Sigmoid colon (tissue), 7 donors: ENCODE measurements at places on chromosomes 16 and 17. TPM values are rescaled to one million over a fixed set of nuclear protein-coding genes. Genes with fewer than 3 reads are reported as not detected.
A peak's percentile ranks its signal among the peaks of the same experiment; 100 is the strongest.

The PRR35 gene
- total RNA-seq, result not detected

DNA sequence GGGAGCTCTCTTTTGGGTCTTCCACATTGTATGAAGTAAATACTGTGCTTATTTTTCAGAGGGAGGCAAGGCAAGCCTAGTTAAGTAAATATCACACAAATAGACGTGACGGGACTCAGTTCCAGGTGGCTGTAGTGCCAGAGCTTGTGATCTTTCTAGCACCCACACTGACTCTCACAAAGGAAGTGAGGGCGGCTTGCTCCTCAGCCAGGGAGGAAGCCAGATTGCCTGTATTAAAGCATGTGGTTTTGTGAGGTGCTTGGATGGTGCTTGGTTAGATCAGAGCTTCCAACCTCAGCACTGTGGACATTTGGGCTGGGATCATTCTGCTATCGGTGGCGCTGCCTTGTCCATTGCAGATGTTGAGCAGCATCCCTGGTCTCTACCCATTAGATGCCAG, 80.1 kb downstream of the VAT1L start:
- no peaks in the 10 kb centered on the region for H3K36me3 ChIP-seq
- no peak for DNase-seq

The PKMYT1 gene
- 0.95 TPM for total RNA-seq

- peaks cover 22% of the 10 kb centered on the region for H3K4me1 ChIP-seq
- no peak overlapping the region for H3K4me3 ChIP-seq
- no peaks in the 10 kb centered on the region for H3K27me3 ChIP-seq
- H3K36me3 ChIP-seq, result peaks cover 29% of the 10 kb centered on the region
- H3K27ac ChIP-seq, result peak overlapping the region; percentile 2
- DNase-seq, result peak; percentile 84
Measured at GRCh38 chr16:89289428-89290395, 72.2 kb downstream of the ZNF778 start.

- no peak overlapping the region for H3K4me3 ChIP-seq
- no peak for DNase-seq
- no peaks in the 10 kb centered on the region for H3K27me3 ChIP-seq
- H3K27ac ChIP-seq, result no peak overlapping the region
- H3K4me1 ChIP-seq, result no peaks in the 10 kb centered on the region
Measured at GRCh38 chr16:25217112-25217511, 365 bp downstream of the AQP8 start.

DNA sequence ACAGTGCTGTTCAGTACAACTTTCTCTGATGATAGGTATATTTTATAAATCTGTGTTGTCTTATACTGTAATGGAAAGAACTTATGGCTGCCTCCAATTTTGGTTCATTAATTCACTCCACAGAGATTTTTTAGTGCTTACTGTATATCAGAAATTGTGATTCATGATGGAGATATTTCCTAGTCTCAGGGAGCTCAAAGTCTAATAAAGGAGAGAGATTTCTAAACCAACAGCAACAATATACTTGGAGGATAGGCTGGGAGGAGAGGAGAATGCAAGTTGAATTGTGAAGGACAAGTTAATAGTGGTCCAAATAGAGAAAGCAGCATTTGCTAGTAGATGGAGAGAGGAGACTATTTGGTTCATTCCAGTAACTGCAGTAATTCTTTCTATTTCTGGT, 63.5 kb downstream of the TANC2 start:
- H3K4me1 ChIP-seq, result no peaks in the 10 kb centered on the region
- H3K36me3 ChIP-seq, result no peaks in the 10 kb centered on the region
- no peak overlapping the region for H3K27ac ChIP-seq
- no peaks in the 10 kb centered on the region for H3K27me3 ChIP-seq
- DNase-seq, result no peak

- peaks cover 31% of the 10 kb centered on the region for H3K4me1 ChIP-seq
- no peak overlapping the region for H3K27ac ChIP-seq
- H3K4me3 ChIP-seq, result no peak overlapping the region
- H3K36me3 ChIP-seq, result no peaks in the 10 kb centered on the region
Measured at GRCh38 chr17:76542566-76542971, 2.7 kb downstream of the PRCD start.

GRCh38 chr17:61161615-61162134, 238.0 kb upstream of the TBX2 start:
- H3K27ac ChIP-seq, result no peak overlapping the region
- no peak for DNase-seq
- H3K4me1 ChIP-seq, result no peaks in the 10 kb centered on the region

GRCh38 chr16:8908810-8909468, 26.8 kb downstream of the LITAFD start:
- H3K27me3 ChIP-seq, result no peaks in the 10 kb centered on the region
- no peak overlapping the region for H3K27ac ChIP-seq
- no peaks in the 10 kb centered on the region for H3K4me1 ChIP-seq
- H3K36me3 ChIP-seq, result peaks cover 71% of the 10 kb centered on the region
- no peak overlapping the region for H3K4me3 ChIP-seq

GRCh38 chr16:57725554-57725953, 10.0 kb upstream of the KATNB1 start:
- no peaks in the 10 kb centered on the region for H3K27me3 ChIP-seq
- no peak overlapping the region for H3K27ac ChIP-seq
- H3K4me1 ChIP-seq, result no peaks in the 10 kb centered on the region
- DNase-seq, result no peak

The SLFN11 gene
- total RNA-seq, result 28.0 TPM

GRCh38 chr16:79776243-79776847, 175.8 kb upstream of the MAF start:
- no peaks in the 10 kb centered on the region for H3K36me3 ChIP-seq
- no peaks in the 10 kb centered on the region for H3K27me3 ChIP-seq
- H3K4me3 ChIP-seq, result no peak overlapping the region
- peak; percentile 84 for DNase-seq
- peaks cover 14% of the 10 kb centered on the region for H3K4me1 ChIP-seq
- no peak overlapping the region for H3K27ac ChIP-seq

GRCh38 chr16:86753399-86753798, 175.1 kb downstream of the FOXL1 start:
- H3K36me3 ChIP-seq, result no peaks in the 10 kb centered on the region
- peaks cover 33% of the 10 kb centered on the region for H3K27me3 ChIP-seq
- no peak overlapping the region for H3K27ac ChIP-seq
- no peaks in the 10 kb centered on the region for H3K4me1 ChIP-seq

DNA sequence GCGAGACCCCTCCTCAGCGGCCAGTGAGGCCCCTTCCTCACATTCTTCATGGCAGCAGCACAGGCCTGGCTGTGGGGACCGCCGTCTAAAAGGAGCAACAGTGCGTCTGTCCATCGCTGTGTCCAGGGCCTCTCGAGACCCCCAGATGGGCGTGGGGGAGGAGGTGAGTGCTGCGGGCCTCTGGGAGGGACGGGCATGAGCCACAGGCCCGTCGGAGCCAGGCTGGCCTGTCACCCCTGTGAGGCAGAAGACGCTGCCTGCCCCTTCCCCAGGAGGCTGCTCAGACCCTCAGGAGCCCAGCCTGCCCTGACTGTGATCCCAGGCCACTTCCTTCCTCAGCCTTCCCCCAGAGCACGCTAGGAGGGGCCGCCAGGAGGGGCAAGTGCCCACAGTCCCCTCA, 2.1 kb upstream of the PYCR1 start:
- DNase-seq, result no peak
- H3K4me1 ChIP-seq, result peaks cover 23% of the 10 kb centered on the region
- no peaks in the 10 kb centered on the region for H3K36me3 ChIP-seq

The FKBP10 gene
- total RNA-seq, result 34.2 TPM

The RASL10B gene
- 5.5 TPM for total RNA-seq

The RECQL5 gene
- 11.5 TPM for total RNA-seq

The NRN1L gene
- not detected for total RNA-seq

The SALL1 gene
- total RNA-seq, result not detected

DNA sequence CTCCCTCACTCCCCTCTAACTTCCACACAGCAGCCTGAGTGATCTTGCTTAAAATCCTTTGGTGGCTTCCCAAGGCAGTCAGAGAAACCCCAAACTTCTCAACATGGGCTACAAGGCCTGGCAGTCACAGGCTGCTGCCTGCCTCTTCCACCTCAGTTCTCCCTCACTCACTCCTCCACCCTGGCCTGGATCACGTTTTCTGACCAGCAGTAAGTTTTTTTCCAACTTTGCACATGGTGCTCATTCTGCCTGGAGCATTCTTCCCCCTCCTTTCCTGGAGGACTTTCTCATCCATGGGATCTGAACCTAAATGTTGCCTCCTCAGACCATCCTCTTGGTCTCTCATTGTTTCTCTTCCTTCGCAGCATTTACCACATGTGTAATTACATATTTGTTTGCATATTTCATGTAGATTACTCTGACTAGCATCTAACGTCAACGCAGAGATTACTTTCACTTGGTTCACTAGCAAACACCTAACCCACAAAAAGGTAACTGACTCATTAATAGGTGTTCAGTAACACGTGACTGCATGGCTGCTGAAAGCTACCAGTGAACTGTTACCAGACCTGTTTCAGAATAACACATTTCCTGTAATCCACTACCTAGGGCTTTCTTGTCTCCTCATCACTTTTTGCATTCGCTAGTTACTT, 17.1 kb downstream of the GNA13 start:
- no peak for DNase-seq
- H3K4me3 ChIP-seq, result no peak overlapping the region
- no peaks in the 10 kb centered on the region for H3K4me1 ChIP-seq
- no peak overlapping the region for H3K27ac ChIP-seq
- H3K27me3 ChIP-seq, result no peaks in the 10 kb centered on the region

GRCh38 chr16:83031524-83031923, 404.8 kb downstream of the CDH13 start:
- H3K27ac ChIP-seq, result no peak overlapping the region
- H3K4me1 ChIP-seq, result no peaks in the 10 kb centered on the region
- H3K27me3 ChIP-seq, result no peaks in the 10 kb centered on the region
- H3K36me3 ChIP-seq, result no peaks in the 10 kb centered on the region
- no peak overlapping the region for H3K4me3 ChIP-seq
- DNase-seq, result no peak

DNA sequence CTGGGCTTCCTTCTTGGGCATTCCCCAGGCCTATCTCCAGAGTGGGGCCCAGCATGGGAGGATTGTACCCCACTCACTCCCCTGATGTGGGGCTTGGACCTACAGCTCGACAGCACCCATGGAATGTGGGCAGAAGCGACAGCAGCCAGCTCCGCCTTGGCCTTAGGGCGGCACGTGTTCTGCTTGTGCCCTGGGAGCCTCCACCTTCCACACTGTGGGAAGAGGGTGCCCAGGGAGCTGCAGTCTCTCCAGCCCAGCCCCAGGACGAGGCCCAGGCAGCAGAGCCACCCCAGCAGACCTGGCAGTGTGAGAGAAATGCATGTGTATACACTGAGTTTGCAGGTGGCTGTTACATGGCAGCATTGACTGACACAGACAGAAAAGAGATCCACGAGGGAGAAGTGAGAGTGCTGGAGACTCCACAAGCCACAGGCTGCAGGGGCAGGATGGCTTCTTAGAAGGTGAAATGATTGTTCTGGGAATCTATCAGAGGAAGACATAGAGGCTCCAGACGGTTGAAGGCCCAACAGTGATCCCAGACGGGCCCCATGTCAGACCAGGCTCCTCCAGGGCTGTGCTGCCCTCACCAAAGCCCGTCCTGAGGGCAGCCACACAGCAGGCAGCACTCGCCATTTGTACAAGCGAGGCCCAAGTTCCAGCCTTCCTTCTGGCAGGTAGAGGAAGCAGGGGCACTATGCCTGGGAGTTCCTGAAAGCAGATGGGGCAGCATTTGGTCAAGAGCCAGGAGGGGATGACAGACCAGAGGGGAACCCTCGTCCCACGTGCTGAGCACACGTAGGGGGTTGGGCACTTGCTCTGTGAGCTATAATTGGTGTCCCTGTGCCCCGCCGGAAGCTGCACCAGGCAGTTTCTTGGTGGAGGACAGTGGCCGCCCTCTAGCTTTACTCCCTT, 2.8 kb upstream of the DNASE1 start:
- H3K4me3 ChIP-seq, result no peak overlapping the region
- no peaks in the 10 kb centered on the region for H3K4me1 ChIP-seq
- peak; percentile 44 for DNase-seq

DNA sequence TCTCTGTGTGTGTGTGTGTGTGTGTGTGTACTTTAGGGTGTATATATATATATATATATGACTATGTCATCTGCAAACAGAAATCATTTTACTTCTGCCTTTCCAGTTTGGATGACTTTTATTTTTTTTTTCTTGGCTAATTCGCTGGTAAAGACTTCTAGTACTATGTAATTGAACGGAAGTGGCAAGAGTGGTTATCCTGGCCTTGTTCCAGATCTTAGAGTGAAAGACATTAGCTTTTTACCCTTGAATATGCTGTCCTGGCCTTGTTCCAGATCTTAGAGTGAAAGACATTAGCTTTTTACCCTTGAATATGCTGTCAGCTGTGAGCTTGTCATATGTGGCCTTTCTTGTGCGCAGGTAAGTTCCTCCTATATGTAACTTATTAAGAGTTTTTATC, 72.7 kb upstream of the MYOCD start:
- H3K27ac ChIP-seq, result no peak overlapping the region
- no peaks in the 10 kb centered on the region for H3K36me3 ChIP-seq
- H3K4me3 ChIP-seq, result no peak overlapping the region
- H3K27me3 ChIP-seq, result no peaks in the 10 kb centered on the region
- no peaks in the 10 kb centered on the region for H3K4me1 ChIP-seq

GRCh38 chr16:68907781-68908181, 64.5 kb downstream of the TANGO6 start:
- no peaks in the 10 kb centered on the region for H3K4me1 ChIP-seq
- H3K4me3 ChIP-seq, result no peak overlapping the region
- H3K27ac ChIP-seq, result no peak overlapping the region
- no peak for DNase-seq
- no peaks in the 10 kb centered on the region for H3K27me3 ChIP-seq

GRCh38 chr16:27778926-27779570, 229.1 kb downstream of the KATNIP start:
- H3K4me1 ChIP-seq, result no peaks in the 10 kb centered on the region
- no peaks in the 10 kb centered on the region for H3K27me3 ChIP-seq
- no peak overlapping the region for H3K4me3 ChIP-seq

The WNK4 gene
- not detected for total RNA-seq

The KCNJ12 gene
- 0.54 TPM for total RNA-seq

The FBXO39 gene
- not detected for total RNA-seq

The TEKT3 gene
- total RNA-seq, result 1.8 TPM

- H3K4me3 ChIP-seq, result no peak overlapping the region
- no peaks in the 10 kb centered on the region for H3K36me3 ChIP-seq
- H3K27me3 ChIP-seq, result no peaks in the 10 kb centered on the region
- DNase-seq, result no peak
Measured at GRCh38 chr17:64327201-64327930, 63.3 kb downstream of the PECAM1 start.

DNA sequence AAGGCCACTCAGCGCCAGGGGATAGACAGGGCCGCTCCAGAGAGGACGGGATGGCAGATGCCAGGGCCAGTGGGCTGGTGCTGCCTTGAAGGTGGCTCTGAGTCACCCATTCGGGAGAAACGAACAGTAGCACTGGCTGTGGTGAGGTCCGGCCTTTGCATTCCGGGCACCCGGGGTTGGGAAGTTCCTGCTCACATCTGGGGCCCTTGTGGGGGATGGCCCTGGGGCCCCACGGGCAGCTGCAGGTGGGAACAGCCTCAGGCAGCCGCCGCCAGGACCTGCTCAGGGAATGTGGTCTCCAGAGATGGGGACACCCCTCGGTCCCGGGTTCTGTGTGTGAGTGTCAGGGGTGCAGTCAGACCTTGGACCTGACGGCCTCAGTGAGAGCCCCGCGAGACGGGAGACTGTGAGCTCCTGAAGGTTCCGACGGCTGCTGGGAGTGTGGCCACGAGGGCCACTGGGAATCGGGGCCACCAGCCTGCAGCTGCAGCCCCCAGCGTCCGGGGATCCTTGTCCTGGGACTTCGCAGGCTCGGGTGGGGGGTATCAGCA, 1.4 kb downstream of the CBFA2T3 start:
- no peaks in the 10 kb centered on the region for H3K4me1 ChIP-seq
- no peaks in the 10 kb centered on the region for H3K36me3 ChIP-seq
- H3K4me3 ChIP-seq, result no peak overlapping the region
- H3K27me3 ChIP-seq, result peaks cover 3% of the 10 kb centered on the region
- no peak overlapping the region for H3K27ac ChIP-seq
